ENCODE measurements at places on chromosomes 2 and 18.

- DNase-seq = no peak
These were observed 369.7 kb downstream of the EPHA4 start for GRCh38 chr2:221202431-221202830.

GRCh38 chr2:58879834-58880233 lies 638.7 kb upstream of the FANCL start:
- no peak for DNase-seq

- no peak for DNase-seq
These were observed 20.3 kb upstream of the CYP1B1 start for GRCh38 chr2:38095996-38096861.

DNA sequence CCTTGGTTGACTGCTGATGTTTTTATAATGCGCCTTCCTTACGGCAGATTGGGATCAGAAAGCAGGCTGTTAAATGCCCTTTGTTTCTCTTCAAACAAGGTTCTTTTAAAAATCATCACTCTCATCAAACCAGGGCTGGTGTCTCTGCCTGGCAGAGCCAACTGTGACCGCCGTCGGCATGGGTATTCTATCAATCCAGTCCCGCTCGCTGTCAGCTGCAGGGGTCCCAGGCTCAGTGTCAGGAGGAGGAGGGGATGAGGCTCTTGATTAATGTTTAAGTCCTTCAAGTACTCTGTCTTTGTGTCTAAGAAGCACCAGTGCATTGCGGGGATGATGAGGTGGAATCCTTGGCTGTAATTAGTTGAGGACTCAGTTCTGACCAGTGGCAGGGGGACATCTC lies 348.1 kb downstream of the RNF144A start:
- DNase-seq = no peak

- DNase-seq = no peak
These were observed 721 bp downstream of the ADAM17 start for GRCh38 chr2:9554921-9555296.

DNA sequence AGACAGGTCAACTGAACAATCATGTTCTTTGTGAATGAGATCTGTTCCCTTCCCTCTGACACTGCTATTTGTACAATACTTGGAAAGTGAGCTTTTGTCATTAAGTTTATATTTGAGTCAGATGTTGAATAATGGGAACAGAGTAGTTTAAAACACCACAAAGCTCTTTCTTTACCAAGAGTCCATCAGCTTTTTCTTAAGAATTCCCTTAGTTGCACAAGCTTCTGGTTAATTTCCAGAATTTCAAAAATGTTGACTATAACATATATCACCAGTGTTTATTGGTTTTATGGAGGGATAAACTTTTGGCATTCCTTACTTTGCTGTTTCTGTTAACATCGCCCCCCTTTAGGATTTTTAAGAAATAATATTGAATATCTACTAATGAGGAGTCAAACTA lies 403.7 kb downstream of the CCDC85A start:
- DNase-seq = no peak

Measured in NCI-H446 (cell line).